ENCODE measurements at places on chromosomes 13 and 19.

DNA sequence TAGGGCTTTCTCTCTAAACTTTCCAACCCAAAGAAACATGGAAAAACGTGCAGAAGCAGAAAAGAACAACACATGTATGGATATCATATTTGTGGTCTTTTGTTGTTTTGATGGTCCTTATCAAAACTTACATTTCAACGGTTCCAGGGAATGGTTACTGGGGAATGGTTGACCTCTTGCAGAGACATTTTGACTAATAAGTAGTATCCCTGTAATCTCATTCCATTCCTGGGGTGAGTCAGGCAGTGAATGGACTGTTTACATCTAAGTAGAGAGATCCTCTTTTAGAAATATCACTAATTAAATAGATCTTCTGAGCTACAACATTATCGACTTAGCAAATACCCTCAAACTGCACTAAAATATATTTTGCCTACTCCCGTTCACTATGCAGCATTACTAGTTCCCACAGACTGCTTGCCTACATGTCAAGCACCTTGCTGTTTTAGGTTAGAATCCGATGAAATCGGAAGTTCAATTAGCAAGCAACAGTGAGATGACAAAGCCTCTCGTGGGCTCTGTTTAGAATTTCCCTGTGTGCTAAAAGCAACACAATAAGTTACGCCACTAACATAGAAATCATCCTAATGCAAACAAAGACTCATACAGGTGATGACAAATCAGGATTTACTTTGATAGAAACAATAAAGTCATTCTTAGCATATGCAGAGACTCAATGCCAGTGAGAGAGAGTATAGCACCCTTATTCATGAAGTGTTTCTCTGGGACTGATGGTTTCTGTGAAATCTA, 797.7 kb upstream of the ARGLU1 start:
- H3K4me1 ChIP-seq: no peaks in the 10 kb centered on the region
- no peak for DNase-seq
- no peaks in the 10 kb centered on the region for H3K36me3 ChIP-seq
- H3K27ac ChIP-seq: no peak overlapping the region

GRCh38 chr13:108044954-108045353, 170.4 kb downstream of the LIG4 start:
- no peaks in the 10 kb centered on the region for H3K36me3 ChIP-seq
- H3K4me1 ChIP-seq: no peaks in the 10 kb centered on the region
- no peak overlapping the region for H3K27ac ChIP-seq
- no peak overlapping the region for H3K4me3 ChIP-seq
- no peak for DNase-seq

- no peak for DNase-seq
- no peaks in the 10 kb centered on the region for H3K27me3 ChIP-seq
- H3K4me3 ChIP-seq: no peak overlapping the region
Observed at GRCh38 chr13:65260946-65261891, 1968.9 kb downstream of the PCDH9 start.

DNA sequence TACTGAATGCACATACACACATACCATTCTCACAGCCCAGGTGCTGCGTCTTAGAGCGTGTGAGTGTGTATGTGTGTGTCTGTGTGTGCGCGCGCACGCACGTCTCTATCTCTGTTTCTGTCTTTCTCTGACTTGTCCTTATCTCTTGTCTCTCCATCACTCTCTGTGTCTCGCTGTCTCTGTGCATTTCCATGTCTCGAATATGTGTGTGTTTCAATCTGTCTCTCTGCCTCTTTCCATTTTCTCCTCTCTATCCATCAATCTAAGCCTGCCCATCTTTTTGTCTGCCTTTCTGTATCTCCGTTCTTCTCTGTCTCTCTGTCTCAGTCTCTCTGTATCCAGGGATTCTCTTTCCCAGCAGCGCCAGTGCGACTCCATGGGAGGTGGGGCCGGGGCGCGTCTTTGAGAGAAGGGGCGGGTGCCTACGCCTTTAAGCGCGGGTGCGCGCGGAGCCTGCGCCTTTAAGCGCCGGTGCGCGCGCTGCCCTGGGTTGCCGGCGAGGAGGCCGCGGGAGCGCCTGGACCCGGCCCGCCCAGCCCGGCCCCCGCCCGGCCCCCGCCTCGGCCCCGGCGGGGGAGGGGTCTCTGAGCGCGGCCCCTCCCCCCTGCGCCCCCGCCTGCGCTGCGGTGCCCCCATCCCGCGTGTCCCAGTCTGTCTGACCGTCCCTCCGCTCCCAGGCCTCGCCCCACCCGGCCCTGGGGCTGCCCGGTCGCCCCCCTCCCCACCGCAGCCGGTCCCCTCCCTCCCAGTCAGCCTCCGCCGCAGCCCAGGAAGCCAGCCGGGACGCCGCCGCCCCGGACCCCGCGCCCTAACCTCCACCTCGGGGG, at the start of gene LRFN3:
LRFN3 (plus strand) TSS at position 464 of the 827 bp plus-strand sequence. CDS start 3,052 bp downstream, outside the sequence.
- no peaks in the 10 kb centered on the region for H3K27me3 ChIP-seq
- H3K4me3 ChIP-seq: peak within 1 kb of the TSS; percentile 84
- H3K4me1 ChIP-seq: peaks cover 12% of the 10 kb centered on the region

DNA sequence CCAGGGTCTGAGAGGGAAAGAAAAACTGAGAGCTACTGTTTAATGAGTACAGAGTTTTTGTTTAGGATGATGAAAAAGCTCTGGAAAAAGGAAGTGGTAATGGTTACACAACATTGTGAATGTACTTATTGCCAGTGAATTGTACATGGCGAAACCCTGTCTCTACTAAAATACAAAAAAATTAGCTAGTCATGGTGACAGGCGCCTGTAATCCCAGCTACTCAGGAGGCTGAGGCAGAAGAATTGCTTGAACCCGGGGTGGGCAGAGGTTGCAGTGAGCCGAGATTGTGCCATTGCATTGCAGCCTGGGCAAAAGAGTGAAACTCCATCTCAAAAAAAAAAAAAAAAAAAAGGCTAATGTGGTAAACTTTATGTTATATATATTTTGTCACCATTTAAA, 96.3 kb downstream of the VWA8 start:
- H3K36me3 ChIP-seq: peaks cover 5% of the 10 kb centered on the region
- no peak for DNase-seq
- H3K4me1 ChIP-seq: no peaks in the 10 kb centered on the region
- no peak overlapping the region for H3K27ac ChIP-seq
- no peaks in the 10 kb centered on the region for H3K27me3 ChIP-seq
- no peak overlapping the region for H3K4me3 ChIP-seq

DNA sequence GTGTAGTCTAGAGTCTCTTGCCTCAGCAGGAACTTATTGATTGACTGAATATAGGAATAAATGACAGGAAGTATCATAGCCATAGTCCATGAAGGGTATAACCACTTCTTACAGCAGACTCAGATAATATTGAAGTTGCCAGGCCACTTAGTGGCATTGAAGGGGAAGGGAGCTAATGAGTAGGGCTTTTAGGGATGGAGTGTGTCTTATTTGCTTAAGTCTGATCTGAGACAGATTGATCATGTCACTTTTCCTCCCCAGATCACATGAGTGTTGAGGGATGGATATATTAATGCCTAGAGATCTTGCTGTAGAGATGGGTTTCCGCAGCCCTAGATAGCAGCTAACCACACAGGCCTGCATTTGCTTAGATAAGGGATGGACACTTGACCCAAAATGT, 62.2 kb upstream of the NBEA start:
- no peaks in the 10 kb centered on the region for H3K36me3 ChIP-seq
- no peak overlapping the region for H3K4me3 ChIP-seq
- no peak for DNase-seq
- no peaks in the 10 kb centered on the region for H3K27me3 ChIP-seq
- no peak overlapping the region for H3K27ac ChIP-seq
- H3K4me1 ChIP-seq: no peaks in the 10 kb centered on the region

- no peaks in the 10 kb centered on the region for H3K4me1 ChIP-seq
- no peaks in the 10 kb centered on the region for H3K27me3 ChIP-seq
- H3K4me3 ChIP-seq: no peak overlapping the region
- H3K36me3 ChIP-seq: no peaks in the 10 kb centered on the region
- no peak overlapping the region for H3K27ac ChIP-seq
- DNase-seq: no peak
Observed at GRCh38 chr13:90365130-90365529, 982.4 kb upstream of the MIR17HG start.

DNA sequence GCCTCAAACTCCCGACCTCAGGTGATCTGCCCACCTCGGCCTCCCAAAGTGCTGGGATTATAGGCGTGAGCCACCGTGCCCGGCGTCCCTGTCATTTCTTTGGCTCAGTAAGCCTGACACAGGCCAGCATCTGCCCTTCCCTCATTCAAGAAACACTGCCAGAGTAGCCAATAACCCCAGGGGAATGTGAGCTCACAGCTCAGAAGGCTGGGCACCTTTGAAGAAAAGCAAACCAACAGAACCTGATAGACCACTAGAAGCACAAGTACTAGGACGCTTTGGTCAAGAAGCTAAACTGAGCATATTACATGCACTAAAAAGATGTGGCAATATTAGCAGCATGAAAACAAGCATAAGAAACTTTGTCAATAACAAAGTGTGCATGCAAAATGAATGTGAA, 14.2 kb downstream of the SIGLEC5 start:
- no peaks in the 10 kb centered on the region for H3K27me3 ChIP-seq
- DNase-seq: no peak
- no peak overlapping the region for H3K4me3 ChIP-seq
- no peaks in the 10 kb centered on the region for H3K4me1 ChIP-seq

DNA sequence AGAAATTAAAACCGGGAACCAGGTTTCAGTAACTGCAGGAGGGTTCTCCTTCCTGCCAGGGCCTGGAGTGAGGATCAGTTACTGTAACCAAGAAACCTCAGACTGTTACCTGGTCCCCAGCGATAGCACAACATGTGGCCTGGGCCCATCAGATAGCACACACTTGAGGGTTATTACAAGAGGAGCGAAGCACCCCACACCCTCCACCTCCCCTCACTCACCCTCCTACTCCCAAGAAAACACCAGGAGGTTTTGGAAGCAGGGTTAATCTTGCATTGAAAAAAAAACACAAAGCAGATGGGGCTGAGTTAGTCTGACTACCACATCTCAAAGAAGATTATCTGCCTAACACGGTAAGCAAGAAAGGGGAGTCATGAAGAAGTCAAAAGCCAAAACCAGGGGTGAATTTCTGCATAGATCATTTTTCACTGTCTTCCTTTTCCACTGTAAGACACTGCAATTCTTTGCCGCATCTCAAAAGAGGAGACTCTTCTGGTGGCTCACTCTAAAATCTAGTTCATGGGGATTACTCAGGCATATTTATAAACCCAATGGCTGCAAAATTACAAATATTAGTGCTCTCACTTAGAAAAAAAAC, 75.9 kb upstream of the DOCK9 start:
- DNase-seq: no peak
- no peak overlapping the region for H3K4me3 ChIP-seq
- peaks cover 3% of the 10 kb centered on the region for H3K4me1 ChIP-seq
- no peaks in the 10 kb centered on the region for H3K36me3 ChIP-seq
- no peaks in the 10 kb centered on the region for H3K27me3 ChIP-seq

DNA sequence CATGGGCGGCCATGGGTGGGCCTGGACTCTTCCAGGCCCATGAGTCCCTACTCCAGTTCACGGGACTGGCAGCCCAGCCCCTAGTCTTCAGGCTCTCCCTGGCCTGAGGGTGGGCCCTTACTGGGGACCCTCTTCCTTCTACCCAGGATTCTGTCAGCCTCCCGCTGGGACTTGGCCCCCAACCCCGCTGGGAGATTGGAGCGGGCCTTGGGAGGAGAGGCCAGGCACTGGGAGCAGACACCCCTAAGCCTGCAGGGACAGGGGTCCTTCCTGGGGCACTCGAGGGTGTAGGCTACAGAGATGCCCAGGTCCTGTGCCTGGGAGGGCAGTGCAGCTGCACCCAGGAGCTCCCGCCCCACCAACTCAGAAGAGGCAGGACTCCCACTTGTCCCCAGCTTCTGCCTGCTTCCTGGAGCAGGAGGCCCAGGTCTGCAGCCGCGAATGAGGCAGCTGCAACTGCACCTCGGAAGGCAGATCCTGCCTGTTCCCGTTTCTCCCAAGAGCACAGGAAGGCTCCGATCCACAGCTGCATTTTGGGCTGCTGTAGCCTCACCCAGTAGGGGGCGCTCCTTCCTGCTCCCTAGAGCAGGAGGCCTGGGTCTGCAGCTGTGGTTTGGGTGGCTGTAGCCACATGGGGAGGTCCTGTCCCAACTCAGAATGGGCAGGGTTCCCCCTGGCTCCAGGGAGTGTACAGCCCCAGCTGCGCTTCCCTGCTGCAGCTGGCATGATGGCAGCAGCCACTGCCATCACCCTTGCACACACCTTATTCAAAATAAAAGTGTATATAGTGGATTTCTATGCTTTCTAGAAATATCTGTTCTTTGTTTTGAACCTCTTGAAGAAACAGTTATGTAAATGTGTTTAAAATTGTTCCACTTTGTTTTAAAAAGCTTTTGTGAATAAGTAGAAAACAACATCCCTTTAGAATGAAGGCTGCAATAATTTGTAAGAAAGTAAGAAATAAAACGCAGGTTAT, 46.8 kb downstream of the TEX26 start:
- no peaks in the 10 kb centered on the region for H3K27me3 ChIP-seq
- no peak for DNase-seq
- H3K4me3 ChIP-seq: no peak overlapping the region
- no peak overlapping the region for H3K27ac ChIP-seq
- no peaks in the 10 kb centered on the region for H3K36me3 ChIP-seq

DNA sequence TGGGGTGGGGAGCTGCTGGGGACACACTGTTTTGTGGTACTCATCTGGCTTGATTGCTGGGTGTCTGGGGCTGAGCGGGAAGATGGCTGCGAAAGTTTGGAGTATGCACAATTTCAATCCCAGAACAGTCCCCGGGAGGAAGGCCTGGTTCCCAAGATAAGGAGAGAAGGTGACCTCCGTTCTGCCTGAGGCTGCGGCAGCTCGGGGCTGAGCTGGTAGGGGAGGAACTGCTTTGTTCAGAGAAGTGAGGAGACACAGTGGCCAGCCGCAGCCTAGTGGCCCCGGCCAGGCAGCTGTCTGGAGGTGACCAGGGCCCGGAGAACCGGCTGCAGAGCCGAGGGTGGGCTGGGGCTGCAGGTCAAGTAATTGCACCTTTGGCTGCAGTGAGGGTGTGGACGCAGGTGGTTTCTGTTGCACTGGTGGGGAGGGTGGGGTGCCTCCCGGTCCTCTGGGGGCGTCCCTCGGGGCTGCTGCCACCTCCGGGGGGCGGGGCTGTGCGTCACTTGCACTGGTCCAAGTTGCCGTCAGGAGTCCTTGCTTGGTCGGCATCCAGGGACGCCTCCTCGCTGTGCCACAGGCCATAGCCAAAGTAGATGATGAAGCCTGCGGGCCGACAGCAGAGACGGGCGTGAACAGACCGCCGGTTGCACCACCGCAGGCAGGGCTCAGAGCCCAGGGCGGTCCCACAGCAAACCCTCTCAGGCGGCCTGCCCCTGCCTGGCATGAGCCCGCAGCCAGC, 81.3 kb downstream of the SLC7A1 start:
- peaks cover 58% of the 10 kb centered on the region for H3K36me3 ChIP-seq
- H3K4me1 ChIP-seq: no peaks in the 10 kb centered on the region
- no peak overlapping the region for H3K27ac ChIP-seq
- no peak for DNase-seq
- no peaks in the 10 kb centered on the region for H3K27me3 ChIP-seq
- H3K4me3 ChIP-seq: no peak overlapping the region

DNA sequence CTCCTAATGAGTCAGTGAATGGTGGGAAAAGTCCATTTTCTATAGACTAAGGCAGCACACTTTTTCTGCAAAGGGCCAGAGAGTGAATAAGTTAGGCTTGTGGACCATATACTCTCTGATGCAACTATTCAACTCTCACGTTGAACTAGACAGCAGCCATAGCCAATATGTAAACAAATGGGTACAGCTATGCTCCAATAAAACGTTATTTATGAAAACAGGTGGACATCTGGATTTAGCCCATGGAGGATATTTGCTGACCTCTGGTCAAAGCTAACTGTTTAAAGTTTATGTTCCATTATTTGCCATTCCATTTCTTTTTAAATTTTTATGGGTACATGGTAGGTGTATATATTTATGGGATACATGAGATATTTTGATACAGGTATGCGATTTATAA, 4.7 kb upstream of the CCDC169 start:
- no peak for DNase-seq
- H3K27me3 ChIP-seq: no peaks in the 10 kb centered on the region
- H3K4me1 ChIP-seq: no peaks in the 10 kb centered on the region
- peaks cover 3% of the 10 kb centered on the region for H3K36me3 ChIP-seq
- H3K27ac ChIP-seq: no peak overlapping the region
